ENCODE measurements at places on chromosomes 1 and 21.
A peak's percentile ranks its signal among the peaks of the same experiment; 100 is the strongest.

- DNase-seq: no peak
Observed at GRCh38 chr21:22885079-22885478, 1886.9 kb downstream of the NCAM2 start.

DNA sequence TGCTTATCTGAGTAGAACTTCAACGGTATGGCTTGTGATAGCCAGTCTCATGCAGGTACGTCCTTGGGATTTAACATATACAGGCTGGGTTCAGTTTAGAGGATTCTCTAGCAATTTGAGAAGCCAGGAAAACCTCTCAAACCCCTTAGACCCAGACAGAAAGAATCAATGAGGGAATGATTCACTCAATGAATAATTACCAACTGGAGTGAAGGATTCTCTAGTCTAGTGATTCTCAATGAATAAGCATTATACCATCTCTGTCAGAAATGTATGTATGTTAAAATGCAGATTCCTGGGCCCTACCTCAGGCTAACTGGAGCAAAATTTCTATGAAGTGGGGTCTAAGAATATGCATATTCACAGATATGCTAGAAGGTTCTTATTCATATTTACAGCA is 54.5 kb upstream of the APP start:
- no peak for DNase-seq

- DNase-seq: peak; percentile 45
Observed at GRCh38 chr1:109248797-109249629, at the start of gene CELSR2. CELSR2 (plus strand) TSS chr1:109249539; CDS start chr1:109250080, 541 bp downstream.

DNA sequence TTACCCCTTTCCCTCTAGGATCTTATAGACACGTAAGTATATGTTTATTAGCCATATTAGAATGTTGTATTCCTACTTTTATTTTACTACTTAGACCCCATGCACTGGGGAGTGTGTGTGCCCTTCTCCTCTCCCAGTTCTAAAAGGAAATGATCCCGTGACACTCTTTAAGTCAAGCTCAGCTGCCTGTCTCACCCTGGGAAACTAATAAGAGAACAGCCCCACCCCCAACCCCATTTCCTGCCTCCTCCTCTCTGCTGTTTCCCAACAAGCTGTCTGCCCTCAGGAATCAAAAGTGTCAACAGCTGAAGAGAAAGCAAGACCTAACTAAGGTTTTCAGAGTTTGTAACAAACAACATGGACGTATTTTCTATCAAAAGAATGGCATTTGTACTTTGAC is 92.6 kb upstream of the VAV3 start:
- DNase-seq: no peak

DNA sequence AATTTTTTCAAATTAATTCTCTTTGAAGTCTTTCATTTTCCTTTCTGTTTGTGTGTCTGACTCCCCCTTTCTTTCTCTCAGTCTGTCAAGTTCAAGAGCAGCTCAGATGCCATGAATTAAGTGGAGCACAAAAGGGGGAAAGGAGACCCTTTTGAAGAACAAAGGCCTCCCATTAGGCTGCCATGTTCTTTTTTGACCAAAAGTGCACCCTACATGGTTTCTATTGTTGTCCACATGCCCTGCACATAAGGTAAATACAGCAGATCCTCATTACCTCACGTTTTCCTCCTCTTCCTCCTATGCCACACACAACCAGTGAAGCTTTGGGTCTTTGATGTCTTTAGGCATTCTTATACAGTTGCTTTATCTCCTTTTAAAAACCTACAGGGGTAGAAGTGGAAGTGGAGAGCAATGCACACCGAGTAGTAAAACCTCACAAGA is 47.7 kb downstream of the POU2F1 start:
- DNase-seq: no peak

- no peak for DNase-seq
Observed at GRCh38 chr1:246214708-246215509, 292.2 kb downstream of the SMYD3 start.

DNA sequence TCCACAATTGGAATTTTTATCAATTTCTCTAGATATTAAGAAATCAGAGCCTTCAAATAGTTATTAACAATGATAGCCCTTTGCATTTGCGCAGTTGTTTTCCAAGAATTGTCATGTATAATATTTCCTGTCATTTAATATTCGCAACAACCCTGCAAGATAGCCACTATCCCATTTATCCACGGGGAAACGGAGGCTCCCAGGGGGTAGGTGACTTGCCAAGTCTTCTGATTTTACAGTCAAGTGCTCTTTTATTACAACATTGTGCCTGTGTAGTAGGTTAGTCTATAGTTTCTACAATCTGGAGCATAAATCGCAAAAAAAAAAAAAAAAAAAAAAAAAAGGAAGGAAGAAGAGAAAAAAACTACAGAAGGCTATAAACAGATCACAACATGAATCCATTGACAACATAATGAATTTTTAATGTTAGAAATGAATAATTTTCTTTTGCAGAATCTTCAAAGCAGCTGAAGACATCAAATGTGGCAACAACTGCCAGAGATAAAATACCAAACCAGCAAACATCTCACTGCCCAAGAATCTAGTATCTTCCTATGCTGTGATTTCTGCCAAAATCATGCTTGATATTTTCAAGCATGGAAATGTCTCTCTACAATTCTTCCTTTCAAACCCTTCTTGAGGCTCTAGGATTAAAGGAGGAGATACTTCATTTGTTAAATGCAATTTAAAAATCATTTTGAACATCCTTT is 125.5 kb downstream of the PTPN14 start:
- DNase-seq: no peak

DNA sequence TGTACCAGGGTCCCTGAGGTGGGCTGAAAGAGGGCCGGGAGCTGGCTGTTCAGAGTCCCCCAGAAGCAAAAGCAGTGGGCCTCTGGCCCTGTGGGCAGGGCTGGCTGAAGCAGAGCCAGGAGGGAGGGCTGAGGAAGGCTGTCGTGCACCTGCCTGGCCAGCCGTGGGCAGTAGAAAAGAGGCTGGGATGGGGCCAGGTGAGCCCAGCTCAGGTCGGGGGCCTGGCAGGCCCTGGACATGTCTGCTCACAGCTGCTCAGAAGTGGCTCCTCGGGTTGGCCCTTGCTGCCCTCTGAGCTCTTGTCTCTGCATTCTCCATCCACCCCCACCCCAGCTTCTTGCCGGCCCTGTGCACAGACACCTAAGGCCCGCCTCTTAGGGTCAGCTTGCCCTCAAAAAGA is 60.0 kb downstream of the TCP10L start:
- no peak for DNase-seq

GRCh38 chr1:105632342-105633196 is 1423.9 kb upstream of the PRMT6 start:
- no peak for DNase-seq

DNA sequence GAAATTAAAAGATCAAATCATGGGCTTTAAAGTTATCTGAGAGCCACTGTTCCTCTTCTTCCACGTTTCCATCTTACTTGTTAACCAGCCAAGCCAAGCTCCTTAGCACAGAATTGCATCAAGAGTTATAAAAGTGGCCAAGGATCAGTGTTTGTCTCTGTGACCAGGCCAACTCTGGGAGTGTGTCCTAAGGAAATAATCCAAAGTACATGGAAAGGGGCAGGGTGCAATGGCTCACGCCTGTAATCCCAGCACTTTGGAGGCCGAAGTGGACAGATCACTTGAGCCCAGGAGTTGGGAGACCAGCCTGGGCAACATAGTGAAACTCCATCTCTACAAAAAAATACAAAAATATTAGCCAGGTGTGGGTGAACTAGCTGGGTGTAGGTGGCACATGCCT is 10.0 kb upstream of the MPZL1 start:
- DNase-seq: no peak

DNA sequence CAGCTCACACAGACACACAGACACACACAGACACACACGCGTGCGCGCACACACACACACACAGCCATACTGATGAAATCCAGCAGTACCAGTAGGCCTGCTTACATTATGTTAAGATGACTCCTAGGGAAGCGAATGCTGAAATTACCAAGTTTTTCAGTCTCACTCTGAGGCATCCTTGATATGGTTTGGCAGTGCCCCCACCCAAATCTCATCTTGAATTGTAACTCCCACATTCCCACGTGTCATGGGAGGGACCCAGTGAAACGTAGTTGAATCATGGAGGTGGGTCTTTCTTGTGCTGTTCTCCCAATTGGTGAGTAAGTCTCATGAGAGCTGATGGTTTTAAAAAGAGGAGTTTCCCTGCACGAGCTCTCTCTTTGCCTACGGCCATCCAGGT is 64.1 kb downstream of the TIAM1 start:
- no peak for DNase-seq

- DNase-seq: no peak
Observed at GRCh38 chr1:38198621-38199020, 152.0 kb upstream of the POU3F1 start.
